Glomerular endothelial cell (primary cell): ENCODE measurements at places on chromosomes 16 and 17.

DNA sequence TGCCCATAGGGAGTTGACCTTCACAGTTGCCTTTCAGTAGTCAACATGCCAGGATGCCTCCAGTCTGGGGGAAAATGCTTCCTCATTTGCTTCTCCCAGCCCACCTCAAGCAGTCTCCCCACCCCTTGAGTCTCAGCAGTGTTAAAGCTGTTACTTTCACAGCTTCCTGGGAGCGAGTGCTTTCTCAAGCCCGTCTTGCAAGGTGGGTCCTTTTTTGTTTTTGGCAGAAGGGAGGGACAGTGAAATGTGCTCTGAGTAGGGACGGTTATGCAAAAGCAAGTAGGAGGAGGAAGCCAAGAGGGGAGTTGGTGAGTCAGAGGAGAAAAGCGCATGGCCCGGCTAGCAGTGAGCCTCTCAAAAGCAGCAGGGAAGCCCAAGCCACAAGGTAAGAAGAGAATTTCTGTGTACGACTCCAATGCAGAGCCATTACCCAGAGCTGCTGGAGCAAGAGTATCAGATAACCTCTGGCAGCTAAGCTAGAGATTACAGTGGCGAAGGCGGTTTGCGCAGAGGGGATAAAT, at the start of gene CHST4:
Gene CHST4, plus strand, starts transcription at position 316 of the 521 bp plus-strand sequence. CDS start 10,252 bp downstream, outside the sequence.
- DNase-seq: no peak

GRCh38 chr16:86565644-86566511, 751 bp upstream of the FOXC2 start:
- DNase-seq: no peak

- no peak for DNase-seq
These were observed 65.7 kb downstream of the MARF1 start for GRCh38 chr16:15576960-15577958.

- DNase-seq: no peak
These were observed 10.5 kb upstream of the C17orf58 start for GRCh38 chr17:68006797-68007196.

GRCh38 chr17:45225051-45225700, 3.5 kb downstream of the FMNL1 start:
- DNase-seq: no peak

GRCh38 chr17:68676856-68677255, 75.7 kb upstream of the FAM20A start:
- DNase-seq: no peak

DNA sequence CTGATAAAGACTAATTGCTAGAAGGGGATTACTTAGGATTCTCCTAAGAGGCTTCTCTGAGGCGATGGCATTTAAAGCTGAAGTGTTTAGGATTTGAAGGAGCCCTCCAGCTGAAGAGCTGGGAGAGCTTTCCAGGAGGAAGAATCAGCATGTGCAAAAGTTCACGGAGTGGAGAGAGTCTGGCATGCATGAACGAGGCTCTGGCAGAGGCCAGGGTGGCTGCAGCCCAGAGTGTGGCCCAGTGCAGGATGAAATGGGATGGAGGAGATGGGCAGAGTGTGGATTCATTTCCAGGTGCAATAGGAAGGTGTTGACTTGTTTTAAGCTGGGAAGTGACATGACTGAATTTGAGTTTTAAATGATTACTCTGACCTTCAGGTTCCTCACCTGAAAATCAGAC, 249.0 kb upstream of the CCL2 start:
- no peak for DNase-seq

- no peak for DNase-seq
These were observed 354.0 kb upstream of the CCL2 start for GRCh38 chr17:33901085-33901484.
